Tibial nerve (tissue), 4 donors: ENCODE measurements at places on chromosomes 13 and 19. TPM values are rescaled to one million over a fixed set of nuclear protein-coding genes. Genes with fewer than 3 reads are reported as not detected.

DNA sequence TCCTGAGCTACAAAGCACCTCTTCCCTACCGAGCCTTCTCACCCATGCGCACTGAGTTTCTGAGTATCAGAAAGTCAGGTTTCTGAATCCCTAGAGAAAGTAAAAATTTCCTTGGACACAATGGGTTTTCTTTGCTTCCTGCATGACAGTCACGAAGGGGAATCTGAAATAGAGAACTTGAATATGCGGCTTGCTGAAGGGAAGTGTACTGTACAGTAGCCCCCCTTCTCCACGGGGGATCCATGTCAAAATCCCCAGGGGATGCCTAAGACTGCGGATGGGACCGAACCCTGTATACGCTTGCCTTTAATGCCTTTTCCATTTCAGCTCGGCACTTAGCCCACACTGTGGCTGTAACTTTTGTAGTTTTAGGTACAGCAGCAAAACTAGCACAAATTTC lies 107.9 kb downstream of the GGACT start:
- DNase-seq, result no peak

- DNase-seq, result no peak
Measured at GRCh38 chr13:67549331-67549730, 319.2 kb upstream of the PCDH9 start.

DNA sequence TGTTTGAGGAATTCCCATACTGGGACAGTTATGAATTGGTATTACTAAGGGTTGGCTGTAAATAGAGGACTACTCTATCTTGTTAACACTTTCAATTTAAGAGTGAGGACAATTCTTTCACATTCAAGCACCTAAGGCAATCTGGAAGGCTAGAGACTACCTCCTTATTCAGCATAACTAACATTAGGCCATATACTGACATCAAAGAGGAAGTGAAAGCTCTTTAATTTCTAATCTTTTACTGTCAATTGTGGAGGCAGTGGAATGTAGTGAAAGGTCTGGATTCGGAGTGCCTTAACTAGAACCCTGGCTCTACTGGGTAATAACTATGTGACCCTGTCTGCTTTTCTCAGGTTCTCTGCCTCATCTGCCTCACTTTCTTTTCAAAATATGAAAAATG lies 134.0 kb downstream of the UFM1 start:
- DNase-seq, result no peak

GRCh38 chr19:56720281-56720680 lies 48.7 kb upstream of the ZNF835 start:
- peak; percentile 5 for DNase-seq

The POU4F1 gene
- not detected for total RNA-seq

DNA sequence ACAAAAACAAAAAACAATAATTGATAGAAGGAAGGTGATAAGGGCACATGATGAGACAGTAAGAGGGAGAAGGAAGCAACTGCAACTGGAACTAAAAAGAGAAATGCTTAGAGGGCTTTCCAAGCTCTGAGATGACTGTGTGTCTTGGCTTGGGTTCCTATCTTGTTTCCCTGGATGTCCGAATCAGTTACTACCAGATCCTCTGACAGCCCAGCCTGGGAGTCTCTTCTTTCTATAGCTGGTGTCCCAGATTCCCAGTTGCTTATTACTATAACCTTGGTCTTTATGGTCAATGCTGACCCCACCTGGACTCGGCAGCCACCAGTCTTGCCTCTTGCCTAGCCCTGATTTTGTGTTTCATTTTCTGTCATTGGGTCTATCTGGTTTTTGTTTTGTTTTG lies 116.4 kb downstream of the RFC3 start:
- no peak for DNase-seq

The RASAL3 gene
- 4.3 TPM for total RNA-seq

- peak; percentile 52 for DNase-seq
Measured at GRCh38 chr13:110536006-110536693, 25.4 kb downstream of the RAB20 start.

The IZUMO2 gene
- total RNA-seq, result not detected

DNA sequence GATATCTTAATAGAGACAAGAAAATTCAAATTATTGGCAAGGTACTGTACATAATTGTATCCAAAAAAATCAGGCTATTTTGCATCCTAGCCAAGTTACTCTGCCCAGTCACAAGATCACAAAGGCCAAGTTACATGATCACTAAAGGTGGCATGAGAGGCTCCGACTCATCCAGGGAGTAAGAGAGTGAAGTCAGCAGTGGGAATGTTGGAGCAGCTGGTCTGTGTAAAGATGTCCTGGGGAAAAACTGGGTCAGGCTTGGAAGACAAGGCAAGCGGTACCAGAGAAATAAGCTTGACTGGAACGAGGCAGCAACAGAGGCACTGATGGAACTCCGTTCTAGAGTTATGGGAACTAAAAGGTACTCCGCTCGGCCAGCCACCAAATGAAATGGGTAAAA lies 50.2 kb upstream of the PSG2 start:
- no peak for DNase-seq

GRCh38 chr19:10362259-10362658 lies 18.1 kb downstream of the TYK2 start:
- no peak for DNase-seq

GRCh38 chr19:1435378-1435989 lies 2.7 kb upstream of the RPS15 start:
- DNase-seq, result no peak

DNA sequence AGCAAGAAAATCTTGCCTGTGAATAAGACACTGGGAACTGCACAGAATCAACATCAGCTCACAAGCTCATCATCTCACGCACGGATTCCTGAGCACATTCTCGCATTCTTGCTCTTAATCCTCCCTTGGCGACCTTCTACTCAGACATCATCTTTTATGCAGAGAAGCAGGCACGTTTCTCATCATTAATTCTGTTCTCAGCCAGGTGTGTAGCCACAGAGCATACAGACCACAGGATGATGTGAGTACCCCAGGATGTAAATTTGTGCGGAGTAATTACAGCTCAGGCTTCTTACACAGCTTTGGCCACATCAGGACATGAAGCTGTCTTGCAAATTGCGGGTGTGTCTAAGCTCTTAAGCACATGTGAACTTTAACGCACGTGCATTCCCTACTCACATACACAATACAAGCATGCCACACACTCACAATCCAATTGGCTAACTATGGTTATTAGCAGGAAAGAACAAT lies 36.5 kb upstream of the SACS start:
- DNase-seq, result no peak

The MATK gene
- total RNA-seq, result 2.2 TPM

The ZNF486 gene
- 2.7 TPM for total RNA-seq

- no peak for DNase-seq
Measured at GRCh38 chr13:110312339-110313031, 5.4 kb downstream of the COL4A2 start.

The PRODH2 gene
- total RNA-seq, result not detected

- no peak for DNase-seq
Measured at GRCh38 chr13:113022745-113023574, 53.9 kb downstream of the MCF2L start.

The CERS1 gene
- 7.0 TPM for total RNA-seq

DNA sequence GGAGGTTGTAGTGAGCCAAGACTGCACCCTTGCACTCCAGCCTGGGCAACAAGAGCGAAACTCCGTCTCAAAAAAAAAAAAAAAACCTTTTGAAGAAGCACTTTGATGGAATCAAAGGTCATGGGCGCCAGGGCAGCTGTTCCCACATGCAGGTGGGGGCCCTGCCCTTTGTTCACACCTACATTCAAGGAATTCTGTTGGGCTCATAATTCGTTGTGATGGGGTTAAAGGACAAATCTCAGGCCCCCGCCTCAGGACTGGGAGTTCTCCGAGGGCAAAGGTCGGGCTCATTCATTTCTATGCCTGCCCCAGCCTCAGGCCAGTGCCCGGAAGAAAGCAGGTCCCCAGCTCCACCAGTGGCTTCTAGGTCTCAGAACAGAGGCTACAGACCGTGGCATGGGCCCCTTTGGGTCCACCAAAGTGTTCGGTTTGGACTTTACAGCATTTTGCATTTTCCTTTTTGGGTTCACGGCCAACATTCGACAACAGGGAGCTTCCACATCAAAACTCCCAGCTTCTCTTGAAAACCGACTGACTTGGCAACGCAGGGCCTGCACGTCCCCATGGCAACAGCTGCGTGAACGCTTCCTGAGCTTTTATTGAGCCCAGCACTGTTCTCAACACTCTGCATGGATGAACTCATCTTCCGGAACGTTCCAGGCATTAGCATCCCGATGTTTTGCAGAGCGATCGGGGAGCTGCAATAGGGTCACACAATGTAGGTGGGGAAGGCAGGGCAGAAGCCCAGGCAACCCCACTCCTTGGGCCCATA lies 10.1 kb upstream of the GTF2F1 start:
- DNase-seq, result no peak

DNA sequence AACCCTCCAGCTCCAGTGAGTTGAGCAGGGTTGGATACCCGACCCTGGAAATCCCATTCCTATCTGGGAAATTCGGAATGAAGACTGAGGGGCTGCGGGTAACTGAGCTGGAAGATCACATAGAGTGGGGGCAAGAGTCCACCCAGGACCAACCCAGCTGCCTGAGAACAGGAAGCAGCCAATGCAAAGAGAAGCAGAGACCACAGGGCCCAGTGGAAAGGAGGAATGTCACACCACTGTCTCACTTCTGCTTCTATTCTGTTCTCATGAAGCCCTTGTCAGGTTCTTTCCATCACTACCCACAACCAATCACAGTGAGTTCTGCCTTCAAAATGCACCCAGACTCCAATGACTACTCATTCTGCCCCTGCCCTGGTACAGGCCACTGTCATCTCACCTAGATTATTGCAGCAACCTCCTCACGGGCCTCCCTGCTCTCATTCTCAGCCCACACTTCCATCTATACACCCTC lies 15.3 kb downstream of the DYRK1B start:
- no peak for DNase-seq

- DNase-seq, result no peak
Measured at GRCh38 chr19:47730521-47730889, 14.8 kb upstream of the NOP53 start.

The CGB5 gene
- not detected for total RNA-seq

- no peak for DNase-seq
Measured at GRCh38 chr19:4051175-4052101, 15.3 kb downstream of the ZBTB7A start.

The TMIGD2 gene
- not detected for total RNA-seq

- DNase-seq, result no peak
Measured at GRCh38 chr19:41872775-41873647, 4.1 kb upstream of the CD79A start.

The DMPK gene
- 87.9 TPM for total RNA-seq

DNA sequence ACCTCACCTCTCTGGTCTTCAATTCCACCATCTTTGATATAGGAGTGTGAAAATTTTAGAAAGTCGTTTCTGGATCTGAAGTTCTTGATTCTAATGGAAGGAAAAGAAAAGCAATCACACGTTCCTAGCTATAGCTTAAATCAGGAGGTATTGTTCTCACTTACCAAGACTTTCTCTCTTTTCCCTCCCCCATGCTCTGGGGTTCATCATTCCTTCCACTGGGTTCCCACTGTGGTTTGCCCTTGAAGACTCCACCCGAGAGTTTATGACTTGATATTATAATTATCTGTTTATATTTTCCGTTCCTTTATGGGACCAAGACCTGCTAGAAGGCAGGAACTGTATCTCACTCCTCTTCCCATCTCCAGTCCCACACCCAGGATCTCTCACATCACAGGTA lies 76.6 kb downstream of the AKAP11 start:
- no peak for DNase-seq

The PIK3R2 gene
- 15.3 TPM for total RNA-seq
